Activated T-cell treated with anti-CD3 and anti-CD28 coated beads, Interleukin-2, amount 50 U/mL, for 72 hours (primary cell): ENCODE measurements at places on chromosomes 1 and 21.

DNA sequence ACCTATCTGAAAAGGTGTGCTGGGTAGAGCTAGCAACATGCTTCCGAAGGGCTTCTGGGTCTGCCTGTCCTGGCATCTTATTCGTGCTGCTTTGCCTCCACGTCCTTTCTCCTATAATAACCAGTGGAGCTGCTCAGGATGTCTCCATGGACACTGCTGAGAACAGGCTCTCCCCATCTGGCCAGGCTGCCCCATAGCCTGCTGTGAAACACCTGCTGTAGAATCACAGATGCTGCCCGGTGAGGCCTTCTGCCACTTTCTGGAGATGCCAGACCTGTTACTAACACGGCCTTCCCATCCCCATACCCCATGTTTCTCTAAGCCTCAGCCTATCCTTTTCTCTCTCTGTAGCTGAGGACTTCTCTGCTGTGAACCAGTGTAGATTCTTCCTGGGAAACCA is 120.5 kb downstream of the IER5 start:
- DNase-seq: no peak

DNA sequence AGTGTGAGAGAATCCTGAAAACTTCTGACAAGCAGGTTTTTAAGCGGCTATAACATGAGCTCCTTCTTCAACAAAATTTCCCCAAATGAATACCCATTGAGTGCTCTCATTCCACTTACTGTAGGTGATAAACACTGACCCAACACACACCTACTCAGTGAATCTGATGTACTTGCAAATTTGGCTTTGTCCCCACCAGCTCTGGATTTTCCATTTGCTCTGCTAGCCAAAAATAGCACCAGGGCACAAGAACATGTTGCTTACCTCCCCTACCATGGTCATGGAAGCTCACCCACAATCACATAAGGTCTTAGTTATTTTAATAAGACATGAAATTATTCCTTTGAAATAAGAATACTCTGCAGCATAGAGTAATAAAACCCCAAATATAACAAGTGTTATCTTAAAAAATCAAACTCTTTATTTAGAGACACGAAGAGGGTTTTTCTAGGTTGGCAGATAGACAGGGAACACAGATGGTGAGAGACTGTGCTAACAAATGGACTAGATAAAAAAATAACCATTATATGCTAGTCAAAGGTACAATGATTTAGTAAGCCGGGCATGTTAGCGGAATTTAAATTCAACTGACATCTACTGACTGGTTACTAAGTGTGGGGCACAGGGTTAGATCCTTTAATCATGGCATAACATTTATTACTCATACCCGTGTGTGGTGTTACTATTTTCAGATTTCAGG is 291.9 kb downstream of the KCNH1 start:
- DNase-seq: no peak

DNA sequence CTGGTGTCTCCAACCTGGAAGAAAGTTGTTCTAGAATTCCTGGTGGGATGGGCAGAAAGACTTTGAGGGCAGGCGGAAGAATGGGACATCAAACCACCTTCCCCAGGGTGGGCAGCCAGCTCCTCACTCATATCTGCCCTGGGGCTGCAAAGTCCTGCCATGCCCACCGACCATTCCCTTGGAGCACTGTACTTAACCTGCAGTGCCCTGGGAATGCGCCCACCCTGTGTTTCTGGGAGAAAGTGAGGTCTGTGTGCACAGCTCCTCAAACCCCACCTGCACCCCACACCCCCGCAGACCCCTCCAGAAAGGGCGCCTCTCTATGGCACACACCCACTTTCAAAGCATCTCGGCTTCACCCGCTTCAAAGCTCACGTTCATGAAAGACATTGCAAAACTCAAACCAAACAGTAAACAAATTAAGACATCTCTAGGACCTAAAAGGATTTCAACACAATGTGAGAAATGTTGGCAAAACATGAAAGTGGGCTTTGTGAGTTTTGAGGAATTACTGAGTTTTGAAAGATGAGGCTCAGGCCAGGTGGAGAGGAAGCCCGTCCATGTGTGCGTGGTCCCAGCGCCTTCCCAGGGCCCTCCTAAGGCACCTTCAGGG is 25.1 kb downstream of the KRTAP10-1 start:
- DNase-seq: no peak

DNA sequence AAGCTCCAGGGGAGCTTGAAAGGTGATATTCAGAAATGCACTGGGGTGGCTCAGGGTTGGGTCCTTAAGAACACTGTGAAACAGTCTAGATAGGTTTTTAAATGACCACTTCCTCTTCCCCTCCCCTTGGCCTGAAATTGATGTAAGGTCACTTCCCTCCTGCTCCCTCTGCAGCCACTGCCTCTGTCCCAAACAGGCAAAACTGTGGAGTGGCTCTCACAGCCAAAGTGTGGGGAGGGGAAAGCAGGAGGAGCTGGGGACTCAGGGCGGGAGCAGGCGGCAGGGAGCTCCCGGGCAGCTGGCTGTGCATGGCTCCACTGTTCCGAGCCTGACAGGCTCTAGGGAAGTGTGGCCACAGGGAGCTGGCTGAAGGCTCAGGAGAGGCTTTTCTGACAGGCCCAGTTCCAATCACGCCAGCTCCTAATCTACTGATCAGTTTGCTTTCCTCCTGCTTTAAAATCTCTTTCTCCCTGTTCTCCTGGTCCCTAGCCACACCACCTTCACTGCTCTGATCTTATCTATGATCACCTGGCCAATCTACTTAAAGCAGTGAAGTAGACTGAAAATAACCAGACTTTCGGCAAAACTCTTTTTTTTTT is 5.1 kb upstream of the CSRP1 start:
- no peak for DNase-seq

DNA sequence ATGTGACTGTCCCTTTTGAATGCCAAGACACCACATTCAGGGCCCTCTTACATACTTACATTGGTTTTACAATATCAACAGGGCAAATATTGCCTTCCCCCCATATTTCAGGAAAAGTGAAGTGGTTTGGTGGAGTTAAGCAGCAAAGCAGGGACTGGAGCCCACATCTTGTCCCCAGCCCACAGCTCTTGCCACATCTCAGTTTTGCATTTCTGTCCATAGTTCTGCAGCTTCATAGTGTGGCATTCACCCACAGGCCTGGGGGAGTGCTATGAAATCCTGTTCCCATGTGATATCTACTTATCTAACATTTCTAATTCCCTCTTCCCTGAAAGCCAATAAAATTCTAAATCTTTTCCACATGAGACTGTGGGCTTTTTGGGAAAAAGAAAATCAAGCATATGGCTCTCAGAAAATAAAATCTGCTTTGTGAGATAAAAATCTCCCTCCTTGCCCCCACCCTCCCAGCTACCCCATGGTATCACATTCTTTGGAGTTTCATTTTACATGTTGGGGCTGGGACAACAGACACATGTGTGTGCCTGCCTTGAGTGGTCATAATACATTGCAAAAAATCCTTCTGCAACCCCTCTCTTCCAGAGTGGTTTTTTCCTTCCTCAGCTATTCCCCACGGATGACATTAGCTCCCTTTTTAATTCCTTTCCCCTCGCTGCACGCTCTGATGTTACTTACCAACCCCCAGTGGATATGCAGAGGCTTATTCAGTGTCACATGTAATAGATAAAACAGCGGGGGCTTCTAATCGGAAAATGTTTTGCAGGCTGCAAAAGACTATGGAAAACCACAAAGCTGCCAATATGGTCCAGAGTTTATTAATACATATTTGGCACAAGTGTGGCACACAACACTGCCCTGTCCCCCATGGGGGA is 20.5 kb upstream of the CD2 start:
- DNase-seq: no peak

DNA sequence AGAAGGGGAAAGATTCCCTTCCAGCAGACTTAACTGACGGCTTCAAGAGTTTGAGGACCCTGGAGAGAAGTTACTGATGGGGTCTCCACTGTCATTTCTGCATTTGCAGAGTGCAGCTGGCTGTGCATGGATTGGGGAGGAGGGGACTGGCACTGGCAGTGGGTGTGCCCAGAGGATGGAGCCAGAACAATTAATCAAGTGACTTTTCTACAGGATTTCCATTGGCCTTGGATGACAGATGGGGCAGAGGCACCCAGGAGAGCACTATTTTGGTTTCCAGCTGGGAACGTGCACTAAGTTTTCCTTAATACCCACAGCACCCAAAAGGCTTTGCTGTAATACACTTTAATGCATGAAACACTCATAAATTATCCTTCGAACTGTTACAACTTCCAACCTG is 1.3 kb downstream of the NGF start:
- DNase-seq: no peak

DNA sequence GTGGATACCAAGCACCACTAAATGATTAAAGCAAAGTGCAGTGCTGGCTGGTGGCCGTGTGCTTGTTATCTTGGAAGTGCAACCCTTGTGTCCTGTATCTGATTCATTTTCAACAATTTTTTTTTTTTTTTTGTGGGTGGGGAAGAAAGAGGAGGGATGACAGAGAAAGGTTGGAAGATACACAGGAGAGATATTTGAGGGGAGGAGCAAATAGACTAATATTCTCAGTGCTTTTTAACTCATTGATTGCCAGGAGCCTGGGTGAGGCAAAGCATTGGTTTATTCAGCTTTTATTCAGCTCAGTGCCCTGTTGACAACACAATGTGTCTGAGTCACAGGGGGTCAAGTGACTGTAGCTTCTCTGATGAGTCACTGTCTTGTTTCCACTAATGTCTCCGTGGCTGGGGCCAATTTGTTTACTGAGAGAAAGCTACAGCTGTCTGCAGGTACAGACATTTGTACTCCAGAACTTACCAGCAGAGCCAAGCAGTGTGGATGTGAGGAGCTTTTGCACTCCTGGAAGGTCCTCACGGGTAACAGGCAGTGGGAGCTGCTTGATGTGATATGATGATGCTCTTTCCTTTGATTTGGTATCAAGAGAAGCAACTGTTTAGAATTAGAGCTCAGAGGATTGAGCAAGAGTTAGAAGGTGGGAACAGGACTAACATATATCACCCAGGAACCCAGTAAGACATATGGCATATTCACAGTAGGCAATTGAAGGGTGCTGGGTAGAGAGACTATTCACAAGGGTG is 23.6 kb upstream of the DNM3 start:
- peak; percentile 79 for DNase-seq

- no peak for DNase-seq
These were observed 4.1 kb downstream of the ZNF362 start for GRCh38 chr1:33260439-33260838.

DNA sequence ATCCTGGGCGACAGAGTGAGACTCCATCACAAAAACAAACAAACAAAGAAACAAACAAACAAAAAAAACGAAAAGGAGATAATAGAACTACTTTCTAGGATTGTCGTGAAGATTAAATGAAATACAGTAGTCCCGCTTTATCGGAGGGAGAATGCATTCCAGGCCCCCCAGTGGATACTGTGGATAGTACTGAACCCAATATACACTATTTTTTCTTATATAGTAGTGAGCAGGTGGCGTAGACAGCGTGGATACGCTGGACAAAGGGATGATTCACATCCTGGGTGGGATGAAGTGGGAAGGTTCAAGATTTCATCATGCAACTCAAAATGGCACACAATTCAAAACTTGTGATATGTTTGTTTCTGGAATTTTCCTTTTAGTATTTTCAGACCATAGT is 8.0 kb downstream of the SLC35F3 start:
- DNase-seq: no peak

DNA sequence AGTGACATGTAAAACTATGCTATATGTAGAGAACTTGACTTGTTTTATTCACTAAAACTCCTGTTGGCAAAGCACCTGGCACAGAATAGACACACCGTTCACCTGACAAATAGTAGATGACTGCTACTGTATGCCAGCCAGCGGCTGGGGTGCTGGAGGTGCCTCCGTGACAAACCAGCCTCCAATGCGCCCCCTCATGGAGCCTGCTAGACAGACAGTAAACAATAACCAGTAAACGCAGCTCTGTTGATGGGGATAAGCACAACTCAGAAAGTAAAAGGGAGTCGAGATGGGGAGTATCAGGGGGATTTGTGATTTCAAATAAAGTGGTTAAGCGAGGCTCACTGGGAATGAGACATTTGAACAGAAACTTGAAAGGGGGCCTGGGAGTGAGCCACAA is 107.2 kb downstream of the PRDM2 start:
- peak; percentile 16 for DNase-seq

DNA sequence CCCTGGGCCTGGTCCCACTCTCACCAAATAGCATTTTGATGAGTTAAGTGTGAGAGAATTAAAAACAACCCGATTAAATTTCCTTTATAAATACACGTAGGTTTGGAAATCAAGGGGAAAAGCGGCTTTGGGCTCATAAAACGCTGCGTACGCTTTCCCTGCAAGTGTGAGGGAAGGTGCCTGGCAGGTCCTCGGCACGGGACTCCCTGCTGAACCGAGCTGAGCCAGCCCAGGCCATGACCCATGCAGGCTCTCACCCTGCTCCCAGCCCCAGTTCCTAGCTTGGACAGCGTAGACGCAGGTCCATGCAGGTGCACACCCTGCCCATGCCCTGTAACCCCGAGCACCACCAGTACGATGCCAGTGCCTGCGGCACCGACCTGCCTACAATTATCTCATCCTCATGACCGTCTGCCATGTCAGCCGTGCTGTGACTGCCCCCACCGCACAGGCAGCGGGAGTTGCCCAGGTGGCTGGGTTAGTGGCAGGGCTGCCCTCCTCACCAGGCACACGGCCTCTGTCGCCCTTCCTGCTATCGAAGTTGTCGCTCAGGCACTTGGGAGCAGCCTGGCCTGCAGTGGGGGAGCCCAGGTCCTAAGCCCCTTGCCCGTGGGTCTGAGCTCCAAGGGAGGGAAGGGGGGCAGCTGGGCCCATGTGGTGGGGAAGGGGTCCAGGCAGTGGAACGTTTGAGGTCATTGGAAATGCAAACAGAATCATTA is 41.0 kb upstream of the ACTRT2 start:
- DNase-seq: no peak

DNA sequence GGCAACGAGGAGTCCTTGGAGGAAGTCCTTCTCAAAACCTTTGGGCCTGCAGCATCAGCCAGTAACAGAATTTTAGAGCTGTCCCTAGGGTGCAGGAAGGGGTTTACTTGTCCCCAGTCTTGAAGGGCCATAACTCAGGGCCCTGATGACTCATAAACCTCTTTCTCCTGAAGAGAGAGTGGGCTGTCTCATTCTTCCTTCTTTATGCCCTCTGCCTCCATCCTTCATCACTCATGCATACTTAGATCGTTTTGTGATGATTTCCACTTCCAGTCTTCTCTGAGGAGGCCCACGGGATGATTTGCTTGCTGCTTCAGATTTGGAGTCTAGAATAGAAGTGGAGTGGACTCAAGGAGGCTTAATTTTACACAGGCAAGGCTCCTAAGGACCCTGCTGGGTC is 60.2 kb downstream of the NDUFS5 start:
- no peak for DNase-seq

DNA sequence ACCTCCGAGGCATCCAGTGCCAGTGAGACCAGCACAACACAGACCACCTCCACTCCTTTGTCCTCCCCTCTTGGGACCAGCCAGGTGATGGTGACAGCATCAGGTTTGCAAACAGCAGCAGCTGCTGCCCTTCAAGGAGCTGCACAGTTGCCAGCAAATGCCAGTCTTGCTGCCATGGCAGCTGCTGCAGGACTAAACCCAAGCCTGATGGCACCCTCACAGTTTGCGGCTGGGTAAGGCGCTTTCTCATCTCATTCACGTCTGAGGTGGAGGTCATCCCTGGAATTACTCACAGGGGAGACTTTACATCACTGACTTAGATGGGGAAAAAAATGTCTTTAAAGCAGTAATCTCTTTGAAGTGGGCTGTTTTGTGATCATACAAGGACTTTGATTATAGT is 106.3 kb downstream of the CD247 start:
- DNase-seq: peak; percentile 43
